ENCODE measurements at places on chromosomes 1 and 21.

DNA sequence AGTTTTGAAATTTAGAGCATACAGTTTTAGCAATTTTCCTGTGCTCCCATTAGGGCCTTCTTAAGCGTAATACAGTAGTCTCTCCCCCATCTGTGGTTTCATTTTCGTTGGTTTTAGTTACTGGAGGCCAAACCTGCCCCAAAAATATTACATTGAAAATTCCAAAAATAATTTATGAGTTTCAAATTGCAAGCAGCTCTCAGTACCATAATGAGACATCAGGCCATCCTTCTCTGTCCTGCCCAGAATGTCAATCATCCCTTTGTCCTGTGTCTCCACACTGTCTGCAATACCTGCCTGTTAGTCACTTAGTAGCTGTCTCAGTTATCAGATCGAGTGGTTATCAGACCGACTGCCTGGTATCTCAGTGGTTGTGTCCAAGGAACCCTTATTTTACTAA, 45.4 kb downstream of the ADSS2 start:
- no peak for DNase-seq

DNA sequence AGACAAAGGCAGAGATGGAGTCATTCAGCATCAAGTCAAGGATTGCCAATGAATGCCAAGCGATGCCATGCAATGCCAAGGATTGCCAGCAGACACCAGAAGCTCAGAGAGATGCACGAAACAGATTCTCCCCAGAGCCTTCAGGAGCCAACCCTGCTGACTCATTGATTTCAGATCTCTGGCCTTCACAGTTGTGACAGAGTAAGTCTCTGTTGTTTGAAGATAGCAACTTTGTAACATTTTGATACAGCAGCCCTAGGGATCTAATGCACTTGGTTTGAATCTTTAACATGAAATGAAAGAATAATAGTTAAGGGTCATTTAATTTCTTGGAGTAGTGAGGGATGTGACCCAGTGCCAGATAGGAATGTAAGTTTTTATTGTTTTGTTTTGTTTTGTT, 287.4 kb upstream of the RUNX1 start:
- DNase-seq, result no peak

- DNase-seq, result no peak
Observed at GRCh38 chr21:43262427-43262826, 93.6 kb downstream of the CRYAA start.

GRCh38 chr1:55894521-55894920, 679.4 kb upstream of the USP24 start:
- no peak for DNase-seq

- DNase-seq, result no peak
Observed at GRCh38 chr1:65924471-65924870, 131.8 kb downstream of the PDE4B start.

DNA sequence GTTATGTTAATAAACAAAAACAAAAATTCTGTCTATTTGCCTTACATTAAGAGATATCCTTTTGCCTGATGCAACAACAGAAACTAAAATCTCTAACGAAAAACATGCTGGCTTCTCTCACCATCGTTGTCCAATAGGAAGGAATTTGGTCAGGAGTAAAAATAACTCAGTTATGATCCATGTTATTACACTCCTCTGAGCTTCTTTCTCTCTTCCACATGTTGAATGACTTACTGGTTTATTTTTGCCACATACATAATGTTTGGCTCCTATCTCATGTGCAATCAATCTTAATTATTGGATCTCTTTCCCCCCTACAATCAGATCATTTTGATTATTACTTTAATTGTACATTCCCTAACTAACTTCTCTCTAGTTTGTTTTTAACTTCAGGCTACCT, 688.4 kb downstream of the USP25 start:
- no peak for DNase-seq

DNA sequence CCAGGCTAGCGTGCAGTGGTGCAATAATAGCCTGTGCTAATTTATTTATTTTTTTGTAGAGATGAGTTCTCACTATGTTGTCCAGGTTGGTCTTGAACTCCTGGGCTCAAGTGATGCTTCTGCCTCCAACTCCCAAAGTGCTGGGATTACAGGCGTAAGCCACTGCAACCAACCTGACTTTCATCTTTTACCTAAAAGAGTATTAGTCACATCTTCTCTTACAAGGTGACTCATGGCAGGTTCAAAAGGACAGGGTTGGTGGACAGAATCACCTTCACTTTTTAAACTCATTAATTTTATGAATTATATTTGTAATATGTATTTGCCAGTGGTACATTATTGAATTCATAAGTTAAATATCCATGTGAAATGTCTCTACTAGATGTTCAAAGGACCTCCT, 18.1 kb downstream of the JAM2 start:
- DNase-seq, result no peak
